ENCODE measurements at places on chromosomes 2 and 18. TPM values are rescaled to one million over a fixed set of nuclear protein-coding genes. Genes with fewer than 3 reads are reported as not detected.

The AKAIN1 gene
- total RNA-seq = not detected

The BIN1 gene
- total RNA-seq = 65.6 TPM

The DLGAP1 gene
- 66.7 TPM for total RNA-seq

The CHPF gene
- 819 TPM for total RNA-seq

The SP140 gene
- total RNA-seq = not detected

The CXCR4 gene
- total RNA-seq = 20.9 TPM

The CCDC85A gene
- 1.5 TPM for total RNA-seq

The NT5C1B gene
- not detected for total RNA-seq

The CFAP65 gene
- total RNA-seq = 4.4 TPM

The CBLN2 gene
- total RNA-seq = 1.7 TPM

The DES gene
- 1,742 TPM for total RNA-seq

The RAMP1 gene
- 300 TPM for total RNA-seq

The LCT gene
- not detected for total RNA-seq

The CD8A gene
- 1.3 TPM for total RNA-seq

The CLEC4F gene
- total RNA-seq = 0.23 TPM

The FECH gene
- total RNA-seq = 25.8 TPM

The IGFBP5 gene
- total RNA-seq = 162 TPM

The ANKRD53 gene
- 0.74 TPM for total RNA-seq

The RNF125 gene
- 2.6 TPM for total RNA-seq

The SATB2 gene
- total RNA-seq = 5.2 TPM

The NCKAP1 gene
- 116 TPM for total RNA-seq

The BCL11A gene
- total RNA-seq = 14.6 TPM

The FBLN7 gene
- 4.0 TPM for total RNA-seq

The FHL2 gene
- 250 TPM for total RNA-seq

The HTR2B gene
- total RNA-seq = not detected

The SEH1L gene
- 46.6 TPM for total RNA-seq

The PKDCC gene
- 61.4 TPM for total RNA-seq

Measured in prostate gland (tissue), 2 donors.